ENCODE measurements at places on chromosomes 2 and 18.
A peak's percentile ranks its signal among the peaks of the same experiment; 100 is the strongest.

DNA sequence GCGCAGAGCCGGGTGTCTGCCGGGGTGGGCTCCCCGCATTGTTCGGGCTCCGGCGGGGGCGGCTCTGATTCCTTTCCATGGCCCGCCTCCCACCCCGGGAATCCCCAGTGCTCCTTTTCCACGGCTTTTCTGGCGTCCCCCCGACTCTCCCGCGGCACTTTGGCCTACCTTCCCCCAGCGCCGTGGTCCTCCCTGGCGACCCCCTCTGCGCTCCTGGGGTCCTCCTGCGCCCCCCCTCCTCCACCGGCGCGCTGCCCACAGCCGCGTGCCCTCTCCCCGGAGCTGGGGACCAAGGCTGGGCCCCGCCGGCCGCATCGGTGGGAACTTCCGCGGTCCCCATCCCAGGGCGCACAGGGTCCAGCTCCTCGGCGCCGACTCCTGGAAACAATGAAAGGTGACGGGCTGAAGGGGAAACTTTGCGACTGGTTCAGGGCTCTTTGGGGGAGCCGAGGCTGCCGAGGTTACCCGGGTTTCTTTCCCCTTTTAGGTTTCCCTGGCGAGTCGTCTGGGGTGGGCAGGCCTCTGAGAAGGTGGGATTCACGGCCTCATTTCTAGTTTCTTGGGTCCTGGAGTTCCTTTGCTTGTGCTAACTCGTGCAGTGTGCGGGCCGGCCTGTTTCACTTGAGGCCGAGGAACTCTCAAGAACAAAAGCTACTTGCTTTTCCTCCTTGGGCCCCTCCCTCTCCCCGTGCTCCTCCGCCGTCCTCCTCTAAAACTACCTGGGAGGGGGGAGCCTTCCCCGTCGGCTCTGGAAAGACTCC is 2.2 kb downstream of the TGIF1 start:
- DNase-seq: peak; percentile 53

GRCh38 chr2:151525821-151526373 is 116.2 kb downstream of the RIF1 start:
- DNase-seq: no peak

GRCh38 chr2:171939743-171940071 is 17.4 kb downstream of the HAT1 start:
- no peak for DNase-seq

DNA sequence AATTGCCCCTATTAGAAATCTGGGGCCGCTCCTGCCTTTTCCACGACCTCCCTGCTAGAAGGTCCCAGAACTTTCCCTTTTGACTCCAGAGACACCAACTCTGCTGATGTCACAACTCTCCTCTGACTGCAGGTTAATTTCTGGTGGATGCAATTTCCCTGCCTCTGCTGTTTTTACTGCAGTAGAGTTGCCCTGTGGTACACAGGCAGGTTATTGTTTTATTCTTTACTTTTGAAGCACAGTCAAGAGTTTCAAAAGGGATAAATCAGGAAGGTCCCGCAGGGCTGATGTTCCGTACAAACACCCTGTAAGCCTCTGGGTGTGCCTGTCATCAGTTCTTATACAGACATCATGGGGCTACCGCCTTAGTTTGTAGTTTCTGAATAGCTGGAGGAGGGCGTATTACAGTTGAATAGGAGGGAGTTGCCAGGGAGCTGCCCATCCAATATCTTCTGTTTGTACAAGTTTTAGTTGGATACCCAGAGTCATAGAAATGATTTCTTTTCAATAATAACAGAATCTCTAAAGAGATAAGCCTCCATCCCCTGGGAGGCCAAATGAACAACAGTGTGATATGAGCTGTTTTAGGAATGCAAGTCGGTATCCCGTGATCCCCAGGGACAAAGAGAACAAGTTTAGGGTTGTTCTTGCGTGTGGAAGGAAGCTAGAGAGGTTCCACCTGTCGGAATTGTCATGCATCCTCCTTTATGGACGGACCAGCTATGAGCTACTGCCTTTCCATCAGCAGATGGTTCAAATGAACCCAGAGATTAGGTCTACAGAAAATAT is 108.4 kb upstream of the COPS8 start:
- DNase-seq: no peak

GRCh38 chr2:42456126-42456839 is 37.5 kb downstream of the KCNG3 start:
- DNase-seq: no peak
